ENCODE measurements at places on chromosomes 12 and 14.

- no peak for DNase-seq
Measured at GRCh38 chr12:85369365-85370154, 89.5 kb downstream of the ALX1 start.

- no peak for DNase-seq
Measured at GRCh38 chr14:64673316-64673715, 30.9 kb upstream of the PLEKHG3 start.

DNA sequence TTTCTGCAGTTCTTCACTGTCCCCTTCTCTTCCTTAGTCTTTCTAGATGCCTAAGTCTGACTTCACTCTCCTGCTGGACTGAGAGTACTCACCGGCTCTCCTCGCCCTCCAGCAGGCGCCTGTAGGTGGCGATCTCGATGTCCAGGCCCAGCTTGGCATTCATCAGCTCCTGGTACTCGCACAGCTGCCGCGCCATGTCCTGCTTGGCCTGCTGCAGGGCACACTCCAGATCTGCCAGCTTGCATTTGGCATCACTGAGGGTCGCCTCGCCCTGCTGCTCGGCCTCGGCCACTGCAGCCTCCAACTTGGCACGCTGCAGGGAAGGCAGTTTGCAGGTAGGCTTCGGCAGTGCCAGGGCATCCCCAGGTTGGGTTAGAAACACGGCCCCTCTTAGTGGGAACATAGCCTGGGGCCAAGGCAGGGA is 5.2 kb downstream of the KRT84 start:
- no peak for DNase-seq

DNA sequence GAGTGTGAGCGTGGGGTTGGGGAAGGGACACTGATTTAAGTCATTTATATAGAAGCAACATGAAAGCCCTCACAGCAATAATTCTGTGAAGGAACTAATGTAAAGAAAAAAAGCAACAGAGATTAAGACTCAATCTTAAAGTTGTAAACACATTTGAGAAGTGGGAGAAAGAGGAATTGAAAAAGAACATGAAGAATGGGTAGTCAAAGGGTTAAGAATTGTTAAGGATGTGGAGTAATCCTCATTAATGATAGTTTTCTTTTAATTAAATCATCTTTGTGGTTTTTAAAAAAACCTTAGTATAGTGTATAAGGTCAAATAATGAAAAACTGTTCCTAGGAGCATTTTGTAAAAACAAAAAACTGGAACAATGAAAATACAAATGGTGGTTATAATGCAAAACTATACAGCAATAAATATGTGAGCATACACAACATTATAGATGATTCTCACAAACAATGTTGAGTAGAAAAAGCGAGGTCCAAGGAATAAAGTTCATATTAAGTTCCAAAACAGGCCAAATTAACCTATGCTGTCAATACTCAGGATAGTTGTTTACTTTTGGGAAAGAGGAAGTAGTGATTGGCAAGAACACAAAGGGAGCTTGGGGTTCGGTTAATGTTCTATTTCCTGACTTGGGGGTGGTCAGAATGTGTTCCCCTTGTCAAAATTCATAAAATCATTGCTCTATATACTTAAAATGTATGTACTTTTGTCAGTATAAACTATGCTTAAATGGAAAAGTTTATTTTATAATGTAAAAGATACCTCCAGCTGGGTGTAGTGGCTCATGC is 120.4 kb upstream of the ATF7IP start:
- DNase-seq, result no peak

DNA sequence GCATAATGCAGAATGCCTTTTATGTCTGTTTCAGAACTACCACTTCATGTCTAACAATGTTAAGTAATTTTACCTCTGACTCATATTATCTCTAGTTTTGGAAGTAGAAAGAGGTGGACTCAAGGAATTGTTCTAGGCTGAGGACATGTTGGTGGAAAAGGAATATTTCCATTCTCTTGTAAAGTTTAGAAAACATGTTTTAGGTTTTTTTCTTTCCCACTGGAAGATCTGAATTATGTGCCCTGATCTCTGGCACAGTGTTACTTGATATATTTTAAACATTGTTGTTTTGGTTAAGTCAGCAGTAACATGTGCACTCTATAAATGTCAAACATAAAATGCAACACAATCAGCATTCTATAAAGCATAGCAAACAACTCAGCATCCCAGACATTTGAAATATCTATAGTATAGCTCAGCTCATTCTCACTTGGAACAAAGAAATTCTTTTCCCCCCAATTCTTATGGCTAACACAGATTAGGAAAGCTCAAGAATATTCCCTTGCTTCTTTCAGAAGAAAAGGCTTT is 202.3 kb downstream of the STXBP6 start:
- DNase-seq, result no peak

- DNase-seq, result no peak
Measured at GRCh38 chr12:30000401-30000800, 216.7 kb upstream of the TMTC1 start.

GRCh38 chr12:105967038-105967776 is 171.5 kb downstream of the NUAK1 start:
- DNase-seq, result no peak

DNA sequence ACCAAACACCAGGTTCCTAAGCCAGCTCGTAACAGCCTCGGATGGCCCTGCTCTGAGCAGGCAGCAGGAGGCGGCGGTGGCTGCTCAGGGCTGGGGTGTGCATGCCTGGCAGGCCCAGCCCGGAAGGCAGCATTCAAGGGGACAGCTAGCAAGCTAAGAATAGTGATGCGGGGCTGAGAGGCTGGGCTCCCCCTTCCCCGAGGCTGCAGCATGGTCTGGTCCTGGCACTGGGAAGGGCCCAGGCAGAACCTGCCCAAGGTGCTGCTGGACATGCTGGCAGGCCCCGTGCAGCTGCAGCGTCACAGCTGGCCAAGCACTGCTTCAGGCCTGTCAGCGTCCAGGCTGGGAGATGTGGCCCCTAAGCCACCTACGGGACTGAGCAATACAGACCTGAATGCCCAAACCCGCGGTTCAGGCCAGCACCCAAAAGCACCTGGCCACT is 26.4 kb upstream of the NUDT14 start:
- no peak for DNase-seq
